Left renal cortex interstitium (tissue), 4 donors: ENCODE measurements at places on chromosomes 13 and 19.

DNA sequence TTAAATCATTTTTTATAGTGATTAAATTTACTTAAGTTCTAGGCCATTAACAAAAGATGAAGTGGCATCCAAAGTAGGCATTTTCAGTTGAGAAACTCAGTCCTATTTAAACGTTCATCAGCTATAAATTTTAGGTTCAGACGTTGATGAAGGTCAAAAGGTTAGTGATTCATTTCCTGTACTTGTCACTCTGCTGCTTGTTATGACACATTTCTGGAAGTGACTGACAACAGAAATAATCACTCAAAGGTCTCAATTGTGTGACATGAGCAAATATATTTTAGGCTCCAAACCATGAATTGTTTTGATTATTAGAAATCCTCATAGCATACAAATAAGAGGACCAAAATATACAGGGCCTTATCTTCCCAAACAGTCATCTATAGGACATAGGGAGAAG is 10.3 kb upstream of the EDNRB start:
- DNase-seq: no peak

GRCh38 chr13:25951831-25952230 is 100.0 kb downstream of the SHISA2 start:
- DNase-seq: no peak

DNA sequence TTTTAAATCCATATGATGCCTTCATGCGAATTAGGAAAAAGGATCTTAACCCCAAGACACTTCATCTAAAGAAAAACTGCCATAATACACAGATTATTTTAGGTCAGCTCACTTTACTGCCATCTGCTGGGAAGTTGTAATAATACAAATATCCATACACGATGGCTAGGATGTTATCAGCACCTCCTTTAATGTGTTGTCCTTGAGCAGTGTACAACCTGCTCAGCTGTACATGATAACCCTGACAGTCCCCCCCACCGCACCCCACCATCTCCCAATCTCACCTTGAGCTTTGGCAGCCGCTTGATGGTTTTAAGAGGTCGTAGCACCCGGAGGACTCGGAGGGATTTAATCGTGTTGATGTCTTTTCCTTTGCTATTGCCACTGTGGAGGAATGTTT is 112.2 kb downstream of the IER2 start:
- DNase-seq: no peak

DNA sequence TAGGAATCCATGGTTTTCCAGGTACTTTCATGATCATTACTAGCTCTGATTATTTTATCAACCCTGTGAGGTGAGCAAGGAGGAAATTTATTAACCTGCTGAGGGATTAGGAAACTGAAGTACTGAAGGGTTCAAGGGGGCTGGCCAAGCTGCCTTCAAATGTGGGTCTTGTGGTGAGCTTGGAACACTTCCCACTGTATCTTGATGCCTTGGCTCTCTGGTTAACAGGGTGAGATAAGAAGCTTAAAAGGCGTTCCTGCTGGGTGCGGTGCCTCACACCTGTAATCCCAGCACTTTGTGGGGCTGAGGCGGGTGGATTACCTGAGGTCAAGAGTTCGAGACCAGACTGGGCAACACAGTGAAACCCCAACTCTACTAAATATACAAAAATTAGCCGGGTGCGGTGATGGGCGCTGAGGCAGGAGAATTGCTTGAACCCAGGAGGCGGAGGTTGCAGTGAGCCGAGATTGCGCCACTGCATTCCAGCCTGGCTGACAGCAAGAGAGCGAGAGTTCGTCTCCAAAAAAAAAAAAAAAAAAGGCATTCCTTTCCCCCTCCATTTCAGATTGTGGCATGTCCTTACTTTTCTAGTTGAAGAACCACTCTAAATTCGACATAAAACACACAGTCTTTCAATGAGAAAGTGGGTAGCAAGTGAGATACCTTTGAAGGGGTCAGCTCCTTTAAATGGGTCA is 70.2 kb downstream of the KLF2 start:
- no peak for DNase-seq

DNA sequence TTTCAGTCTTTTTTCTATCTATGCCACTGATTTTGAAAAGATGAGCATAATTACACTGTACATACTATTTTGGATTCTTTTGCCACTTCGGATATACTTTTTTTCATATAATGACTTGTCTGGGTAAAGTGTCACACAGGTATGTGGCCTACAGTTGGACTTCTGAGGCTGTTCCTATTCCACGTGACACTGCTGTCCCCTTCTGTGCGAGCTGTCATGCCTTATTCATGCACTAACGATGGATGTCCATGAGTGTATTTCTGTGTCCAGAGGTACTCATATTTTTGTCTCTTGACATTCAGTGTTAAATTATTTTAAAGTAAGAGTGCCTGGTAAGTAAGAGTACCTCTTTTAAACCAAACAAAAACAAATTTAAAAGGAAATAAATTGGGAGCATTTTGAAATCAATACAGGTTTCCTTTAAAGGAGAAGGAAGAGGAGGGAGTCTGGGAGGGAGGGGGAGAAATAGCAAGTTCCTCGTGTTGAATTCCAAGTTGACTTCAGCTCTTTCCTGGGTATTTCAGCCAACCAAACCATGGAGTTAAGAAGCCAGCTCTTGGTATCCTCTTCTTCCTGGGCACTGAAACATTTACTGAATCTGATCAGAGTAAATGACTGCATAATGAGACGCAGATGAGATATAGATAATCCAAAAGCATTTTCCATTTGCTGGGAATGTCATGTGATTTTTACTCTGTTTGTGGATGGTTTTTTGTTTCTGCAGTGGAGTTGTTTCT is 61.3 kb downstream of the TNFRSF19 start:
- DNase-seq: no peak

GRCh38 chr13:50685491-50685890 is 158.0 kb downstream of the DLEU7 start:
- DNase-seq: no peak

- DNase-seq: no peak
Observed at GRCh38 chr13:50991579-50992521, 82.3 kb downstream of the RNASEH2B start.

DNA sequence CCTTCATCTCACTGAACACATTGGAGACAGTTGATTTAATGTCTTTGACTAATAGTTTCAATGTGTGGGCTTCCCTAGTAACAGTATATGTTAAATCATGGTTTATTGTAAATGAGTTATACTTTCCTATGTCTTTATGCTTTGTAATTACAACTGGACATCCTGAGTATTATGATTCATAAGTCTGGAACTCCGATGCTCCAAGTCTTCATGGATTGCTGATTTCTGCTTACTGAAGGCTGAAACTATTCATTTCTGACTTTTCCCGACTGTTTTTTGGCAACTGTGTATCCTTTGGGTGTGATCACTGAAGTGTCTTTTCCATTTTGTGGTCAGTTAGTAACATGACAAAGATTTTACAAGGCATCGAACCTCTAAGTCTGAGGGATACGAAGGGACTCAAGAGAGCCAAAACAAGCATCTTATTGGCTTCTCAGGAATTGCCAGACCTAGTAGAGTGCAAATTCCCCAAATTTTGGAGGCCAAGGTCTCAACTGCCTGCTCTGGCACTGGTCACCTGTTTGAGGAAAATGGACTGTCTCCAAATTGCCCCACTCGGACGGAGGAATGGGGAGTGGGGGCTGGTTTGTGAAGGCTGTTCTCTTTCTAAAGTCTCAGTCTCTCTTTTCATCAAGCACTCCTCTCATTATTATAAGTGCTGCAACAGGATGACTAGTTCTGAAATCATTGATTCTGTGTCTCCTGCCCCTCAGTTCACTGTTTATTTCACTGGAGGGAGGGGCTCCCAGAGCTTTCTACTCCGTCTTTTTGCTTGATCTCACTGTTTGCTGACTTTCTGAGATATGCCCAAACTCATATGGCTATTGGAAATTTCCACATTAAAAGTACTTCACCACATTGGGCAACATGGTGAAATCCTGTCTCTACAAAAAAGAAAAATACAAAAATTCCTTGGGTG is 20.2 kb upstream of the CD70 start:
- DNase-seq: no peak

GRCh38 chr13:31697290-31697689 is 42.0 kb upstream of the RXFP2 start:
- DNase-seq: no peak

- DNase-seq: no peak
Observed at GRCh38 chr13:100088273-100088643, 635 bp upstream of the PCCA start.

GRCh38 chr13:31274390-31274789 is 74.6 kb downstream of the B3GLCT start:
- DNase-seq: no peak

DNA sequence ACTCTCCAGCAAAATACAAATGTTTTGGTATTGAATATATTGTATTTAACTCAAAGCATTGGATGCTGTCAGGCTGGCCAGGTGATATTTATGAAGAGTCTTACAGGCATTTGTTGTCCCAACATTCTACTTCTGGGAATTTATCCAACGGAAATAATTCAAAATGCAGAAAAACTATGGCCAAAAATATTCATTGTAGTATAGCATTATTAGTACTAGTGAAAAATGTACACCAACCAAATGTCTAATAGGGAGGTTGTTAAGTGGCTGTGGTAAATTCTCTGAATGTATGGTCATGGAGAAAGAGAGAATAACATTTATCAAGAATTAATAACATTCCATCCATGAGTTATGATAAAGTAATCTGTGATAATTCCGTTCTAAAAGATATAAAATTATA is 38.6 kb upstream of the GAS6 start:
- no peak for DNase-seq

DNA sequence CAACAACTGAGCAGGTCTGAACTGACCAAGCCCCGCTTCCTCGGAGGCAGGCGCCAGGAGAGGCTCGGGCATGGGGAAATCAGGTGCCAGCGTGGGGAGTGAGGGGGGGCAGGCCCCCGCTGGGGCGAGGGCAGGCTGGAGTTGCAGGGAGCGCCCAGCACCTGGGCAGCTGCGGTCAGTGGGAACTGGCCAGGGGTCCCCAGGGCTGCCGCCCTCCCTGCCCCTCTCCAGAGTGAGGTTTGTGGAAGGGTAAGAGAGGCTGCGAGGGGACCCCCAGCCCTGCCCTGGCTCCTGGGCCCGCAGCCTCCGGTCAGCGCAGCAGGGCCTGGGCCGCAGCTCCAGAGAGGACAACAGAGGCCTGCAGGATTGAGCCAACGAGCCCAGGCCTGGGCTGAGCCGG is 32.5 kb downstream of the PIP5K1C start:
- DNase-seq: no peak

- DNase-seq: no peak
Observed at GRCh38 chr19:6654347-6655310, 15.3 kb downstream of the TNFSF14 start.
